ENCODE measurements at places on chromosomes 2 and 18. TPM values are rescaled to one million over a fixed set of nuclear protein-coding genes. Genes with fewer than 3 reads are reported as not detected.

GRCh38 chr2:193907561-193907960 lies 1712.8 kb upstream of the TMEFF2 start:
- no peak for DNase-seq

DNA sequence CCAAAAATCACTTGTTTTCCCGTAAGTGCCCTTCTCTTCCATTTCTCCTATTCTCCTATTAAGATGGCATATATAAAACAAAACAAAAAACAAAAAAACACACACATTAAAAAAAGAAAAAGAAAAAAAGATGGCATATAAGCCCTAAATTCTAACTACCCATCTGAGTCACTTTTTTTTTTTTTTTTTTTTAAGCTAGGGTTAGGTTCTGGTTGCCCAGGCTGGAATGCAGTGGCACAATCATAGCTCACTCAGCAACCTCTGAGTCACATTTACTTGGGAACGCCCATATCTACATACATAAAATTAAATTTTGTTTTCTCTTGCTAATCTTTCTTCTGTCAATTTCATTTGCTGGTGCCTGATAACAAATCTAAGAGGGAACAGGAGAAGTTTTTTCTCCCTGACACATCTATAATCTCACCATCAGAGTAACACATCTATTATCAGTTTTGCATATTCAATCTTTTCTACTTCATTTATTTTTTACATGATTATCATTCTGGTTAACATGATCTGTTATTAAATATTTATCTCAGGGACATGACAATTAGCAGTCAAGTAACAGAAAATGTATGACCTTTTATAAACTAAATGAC lies 52.1 kb downstream of the EEF1B2 start:
- no peak for DNase-seq

Gene RASGRP3
- 2.3 TPM for polyA plus RNA-seq

GRCh38 chr2:205752924-205753323 lies 70.6 kb downstream of the NRP2 start:
- DNase-seq = no peak

GRCh38 chr2:85436836-85437487 lies 18.4 kb downstream of the SH2D6 start:
- no peak for DNase-seq

GRCh38 chr2:180450841-180451240 lies 443.7 kb upstream of the CWC22 start:
- DNase-seq = no peak

GRCh38 chr18:24586662-24587360 lies 126.4 kb downstream of the HRH4 start:
- no peak for DNase-seq

GRCh38 chr2:207032490-207032889 lies 93.2 kb downstream of the CPO start:
- no peak for DNase-seq

DNA sequence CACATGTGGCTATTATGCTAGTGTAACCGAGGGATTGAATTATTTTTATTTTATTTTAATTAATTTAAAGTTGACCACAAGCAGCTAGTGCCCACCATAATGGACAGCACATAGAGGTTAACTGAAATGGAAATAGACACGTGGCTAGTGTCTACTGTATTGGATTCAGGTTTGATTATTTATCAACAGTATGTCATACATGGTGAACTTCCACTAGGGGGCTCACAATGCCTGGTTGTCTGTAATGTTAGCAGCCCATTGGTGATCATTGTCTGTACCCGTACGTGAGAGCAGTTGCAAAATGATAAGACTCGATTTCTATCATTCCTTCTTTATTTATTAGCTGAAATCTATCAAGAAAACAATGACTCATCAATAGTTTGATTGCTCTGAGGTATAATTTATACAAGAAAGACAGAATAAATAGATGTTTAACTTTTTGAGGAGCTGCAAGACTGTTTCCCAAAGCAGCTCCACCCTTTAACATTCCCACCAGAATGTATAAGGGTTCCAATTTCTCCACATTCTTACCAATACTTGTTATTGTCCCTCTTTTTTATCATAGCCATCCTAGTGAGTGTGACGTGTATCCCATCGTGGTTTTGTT lies 76.5 kb downstream of the CYBRD1 start:
- DNase-seq = no peak

GRCh38 chr2:9378433-9379390 lies 44.6 kb downstream of the ITGB1BP1 start:
- DNase-seq = no peak

Gene CIB4
- not detected for polyA plus RNA-seq

Gene CYP27A1
- polyA plus RNA-seq = 41.1 TPM

GRCh38 chr18:35371412-35372195 lies 5.5 kb downstream of the ZNF396 start:
- DNase-seq = no peak

- DNase-seq = no peak
Observed at GRCh38 chr2:101361522-101361921, 25.8 kb downstream of the CREG2 start.

Gene SLC40A1
- polyA plus RNA-seq = 33.5 TPM

DNA sequence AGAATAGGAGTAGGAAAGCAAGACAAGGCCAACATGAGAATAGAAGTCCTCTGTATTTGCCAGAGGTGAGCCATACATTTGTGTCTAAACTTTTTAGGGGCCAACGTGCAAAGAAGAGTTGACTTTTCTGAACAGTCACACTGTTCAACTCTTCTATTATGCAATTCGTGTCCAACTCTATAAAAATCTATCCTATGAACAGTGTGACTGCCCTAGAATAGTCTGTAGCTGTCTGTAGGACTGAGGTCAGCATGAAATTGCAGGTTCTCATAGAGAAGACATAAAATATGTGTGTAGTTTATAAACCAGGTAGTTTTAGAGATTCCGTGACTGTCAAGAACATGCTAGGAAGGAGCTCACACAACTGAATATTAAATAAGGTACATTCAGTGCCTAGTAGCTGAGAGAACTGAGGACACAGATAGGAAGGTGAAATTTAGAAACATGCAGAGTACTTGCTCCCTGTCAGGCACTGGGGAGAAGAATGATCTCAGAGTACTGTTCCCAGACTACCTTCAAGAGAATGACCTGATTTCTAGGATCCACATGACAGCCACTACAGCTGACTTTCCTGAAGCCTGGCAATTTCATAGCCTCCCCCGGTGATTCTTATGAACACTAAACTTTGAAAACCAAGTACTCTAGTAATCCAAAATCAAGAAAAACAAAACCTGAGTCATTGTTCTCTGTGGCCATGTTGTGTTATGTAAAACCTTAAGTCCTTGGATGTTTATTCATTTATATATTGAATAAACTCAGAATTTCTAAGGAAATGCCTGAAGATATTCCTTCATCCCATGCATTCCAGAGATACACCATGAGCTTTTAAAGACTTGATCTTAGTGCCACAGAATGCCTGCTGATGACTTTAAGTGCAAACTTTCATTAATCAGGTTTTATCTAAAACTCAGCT lies 201.5 kb upstream of the BOD1L2 start:
- DNase-seq = no peak

DNA sequence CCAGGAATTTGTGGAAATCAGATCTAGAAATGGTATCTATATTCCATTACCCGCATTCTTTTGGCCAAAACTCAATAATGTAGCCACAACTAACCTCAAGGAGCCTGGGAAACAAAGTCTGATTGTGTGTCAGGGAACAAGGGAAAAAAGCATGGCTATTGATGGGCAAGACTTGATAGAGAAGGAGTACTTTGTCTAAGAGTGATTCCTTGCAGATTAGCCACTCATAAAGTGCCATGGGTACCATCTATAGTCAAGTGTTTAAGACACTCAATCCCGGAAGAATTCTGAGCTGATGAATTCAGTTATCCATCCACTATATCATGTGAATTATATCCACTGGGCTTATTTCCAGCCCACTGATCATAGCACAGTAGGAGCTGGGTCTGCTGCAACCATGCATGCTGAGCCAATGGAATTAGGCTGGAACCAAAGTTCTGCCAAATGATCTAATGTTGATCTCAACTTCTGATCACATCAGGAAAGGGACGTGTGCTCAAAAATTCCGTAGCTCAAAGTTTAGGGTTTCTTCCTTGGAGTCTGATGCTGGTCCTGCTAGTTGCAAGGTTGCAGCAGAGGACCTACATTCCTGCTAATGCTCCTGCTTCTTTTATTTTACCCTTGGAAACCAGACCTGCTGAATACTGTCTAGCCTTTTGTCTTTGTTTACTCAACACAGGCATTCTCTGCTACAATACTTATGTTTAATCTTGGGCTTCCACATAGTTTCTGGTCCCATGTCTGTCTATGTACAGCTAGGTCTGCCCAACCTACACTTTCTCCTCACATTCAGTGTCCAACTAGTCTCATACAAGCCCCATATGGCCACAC lies 629.7 kb downstream of the IRS1 start:
- no peak for DNase-seq

Gene UPP2
- not detected for polyA plus RNA-seq

DNA sequence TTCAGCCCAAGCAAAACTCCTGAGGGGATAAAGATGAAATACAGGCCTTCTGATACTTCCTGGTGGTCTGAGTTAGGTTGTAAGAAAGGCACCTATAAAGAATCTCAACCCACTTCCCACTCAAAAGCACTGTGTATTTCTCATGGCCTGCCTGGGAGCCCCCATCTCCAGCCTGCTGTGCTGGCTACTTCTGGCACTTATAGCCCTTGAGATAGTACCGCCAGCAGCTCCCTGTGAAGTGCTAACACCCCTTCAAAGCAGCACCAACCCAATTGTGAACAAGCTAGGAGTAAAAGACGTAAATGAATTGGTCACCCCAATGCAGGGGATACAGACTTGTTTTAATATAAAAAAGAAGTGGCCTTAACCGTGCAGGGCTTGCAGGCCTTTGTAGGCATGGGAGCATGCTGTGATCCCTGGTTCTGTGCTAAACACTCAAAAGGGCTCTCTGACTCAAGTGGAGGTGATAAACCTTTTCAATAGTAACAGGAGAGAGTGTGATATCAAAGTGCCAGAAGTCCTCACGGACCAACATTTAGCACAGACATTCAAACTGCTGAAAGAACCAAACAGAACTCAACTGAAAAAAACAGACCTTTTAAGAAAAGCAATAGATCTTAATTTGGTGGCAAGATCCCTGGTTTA lies 80.8 kb downstream of the RTN4 start:
- DNase-seq = no peak

DNA sequence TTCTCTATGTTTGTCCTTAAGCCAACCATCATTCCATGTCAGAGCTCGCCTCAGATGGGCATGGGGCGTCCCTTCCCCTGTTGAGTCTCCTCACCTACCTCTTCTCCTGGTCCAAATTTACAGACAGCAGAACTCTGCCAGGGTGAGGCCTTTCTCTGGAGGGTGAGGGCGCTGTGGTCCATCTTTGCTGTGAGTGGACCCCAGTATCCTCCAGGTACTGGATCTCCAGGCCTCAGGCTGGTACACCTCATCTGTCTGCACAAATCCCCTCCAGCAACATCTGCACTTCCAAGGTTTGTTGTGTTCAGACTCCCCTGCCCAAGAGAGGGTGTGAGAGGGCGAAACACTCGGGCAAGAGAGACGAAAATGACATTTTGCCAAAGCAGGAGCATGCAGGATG lies 63.9 kb upstream of the EDAR start:
- DNase-seq = no peak

DNA sequence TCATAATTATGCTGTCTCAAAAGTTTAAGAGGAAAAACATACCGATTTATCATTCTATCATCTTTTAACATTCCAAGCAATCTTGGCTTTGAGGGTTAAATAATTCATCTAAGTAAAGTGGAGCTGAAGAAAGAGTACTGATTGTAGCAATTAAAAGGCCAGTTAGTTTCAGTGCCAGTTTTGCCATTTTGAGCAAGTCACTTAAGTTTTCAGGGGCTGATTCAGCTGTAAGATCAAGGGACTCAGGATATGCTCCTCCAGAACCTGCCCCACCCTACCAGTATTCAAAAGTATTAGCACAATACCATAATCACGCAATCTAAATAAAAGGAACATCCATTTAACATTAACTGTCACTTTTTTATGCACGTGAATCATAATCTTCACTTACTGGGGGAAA lies 1.9 kb downstream of the SS18 start:
- no peak for DNase-seq

DNA sequence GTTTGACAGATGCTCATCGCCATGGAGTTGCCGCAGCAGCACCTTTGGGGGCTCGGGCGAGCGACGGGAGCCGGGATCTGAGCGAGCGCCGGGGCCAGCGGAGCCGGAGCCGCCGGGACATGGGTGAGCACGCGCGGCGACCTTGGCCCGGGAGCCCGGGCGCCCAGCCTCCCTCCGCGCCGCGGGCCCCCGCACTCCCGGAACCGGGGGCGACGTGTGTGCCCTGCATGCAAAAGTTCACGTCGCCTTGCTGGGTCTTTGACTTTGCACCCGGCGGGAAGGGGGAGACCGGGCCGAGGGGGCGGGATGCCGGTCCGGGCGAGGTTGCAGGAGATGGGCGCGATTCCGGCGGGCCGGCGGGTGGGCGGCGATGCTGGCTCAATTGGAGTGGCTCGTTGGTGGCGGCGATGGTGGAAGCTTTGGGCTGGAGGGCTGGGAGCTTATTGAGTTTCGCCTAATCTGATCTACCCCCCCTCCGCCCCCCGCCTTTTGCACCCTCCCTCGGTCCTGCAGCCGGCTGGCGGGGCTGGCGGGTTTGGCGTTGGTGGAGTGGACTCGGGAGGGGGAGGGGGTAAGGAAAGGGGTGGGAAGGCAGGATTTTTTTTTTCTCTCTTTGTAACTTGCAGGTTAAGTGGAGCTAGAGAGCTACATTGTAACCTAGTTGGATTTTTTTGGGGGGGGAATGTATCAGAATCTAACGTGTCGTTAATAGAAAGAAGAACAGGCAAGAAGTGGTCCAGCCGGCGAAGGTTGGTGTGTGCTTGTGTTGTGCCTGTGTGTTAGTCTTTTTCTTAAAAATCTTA lies at the start of gene SETBP1:
SETBP1 (plus strand) TSS at position 616 of the 803 bp plus-strand sequence. CDS start 20,459 bp downstream, outside the sequence.
- DNase-seq = peak; percentile 74

Gene REG1A
- 5.4 TPM for polyA plus RNA-seq

DNA sequence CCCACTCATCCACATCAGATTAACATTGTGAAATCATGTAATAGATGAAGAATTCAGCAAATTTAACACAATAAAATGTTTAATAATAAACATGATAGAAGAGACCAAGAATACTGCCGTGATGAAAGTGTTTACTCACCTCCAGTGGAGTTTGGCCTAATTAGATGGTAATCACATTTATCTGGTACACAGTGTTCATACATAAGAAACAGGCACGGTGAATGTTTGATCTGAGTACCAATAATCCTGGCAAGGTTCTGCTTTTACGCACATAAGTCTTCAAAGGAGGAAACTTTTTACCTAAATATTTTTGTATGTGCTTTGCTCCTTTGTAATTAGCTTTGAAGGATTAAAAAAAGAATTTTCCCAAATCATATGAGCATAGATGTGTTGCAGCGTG lies 122.5 kb downstream of the IRS1 start:
- no peak for DNase-seq

Gene SGPP2
- polyA plus RNA-seq = 1.9 TPM

- DNase-seq = no peak
Observed at GRCh38 chr18:78001811-78002210, 752.2 kb downstream of the GALR1 start.

Gene IL37
- polyA plus RNA-seq = not detected

Gene ARL6IP6
- 10.9 TPM for polyA plus RNA-seq

GRCh38 chr2:54364409-54364808 lies 91.7 kb upstream of the SPTBN1 start:
- no peak for DNase-seq

Gene ACVR1C
- 0.67 TPM for polyA plus RNA-seq

GRCh38 chr2:211455216-211455841 lies 898.9 kb downstream of the CPS1 start:
- peak; percentile 53 for DNase-seq

Gene GPR39
- polyA plus RNA-seq = 1.4 TPM

Gene SCYGR7
- not detected for polyA plus RNA-seq

- no peak for DNase-seq
Observed at GRCh38 chr2:15334644-15335326, 226.3 kb downstream of the NBAS start.

- DNase-seq = no peak
Observed at GRCh38 chr2:160493227-160494028, at the start of gene RBMS1. Gene RBMS1 (minus strand): TSS chr2:160493807. CDS start chr2:160493363, 444 bp downstream.

GRCh38 chr2:108535357-108535631 lies 1.0 kb downstream of the LIMS1 start:
- no peak for DNase-seq
